ENCODE measurements at places on chromosomes 3 and 15.
A peak's percentile ranks its signal among the peaks of the same experiment; 100 is the strongest.

GRCh38 chr3:102761766-102762165, 327.0 kb downstream of the ZPLD1 start:
- no peak for DNase-seq

DNA sequence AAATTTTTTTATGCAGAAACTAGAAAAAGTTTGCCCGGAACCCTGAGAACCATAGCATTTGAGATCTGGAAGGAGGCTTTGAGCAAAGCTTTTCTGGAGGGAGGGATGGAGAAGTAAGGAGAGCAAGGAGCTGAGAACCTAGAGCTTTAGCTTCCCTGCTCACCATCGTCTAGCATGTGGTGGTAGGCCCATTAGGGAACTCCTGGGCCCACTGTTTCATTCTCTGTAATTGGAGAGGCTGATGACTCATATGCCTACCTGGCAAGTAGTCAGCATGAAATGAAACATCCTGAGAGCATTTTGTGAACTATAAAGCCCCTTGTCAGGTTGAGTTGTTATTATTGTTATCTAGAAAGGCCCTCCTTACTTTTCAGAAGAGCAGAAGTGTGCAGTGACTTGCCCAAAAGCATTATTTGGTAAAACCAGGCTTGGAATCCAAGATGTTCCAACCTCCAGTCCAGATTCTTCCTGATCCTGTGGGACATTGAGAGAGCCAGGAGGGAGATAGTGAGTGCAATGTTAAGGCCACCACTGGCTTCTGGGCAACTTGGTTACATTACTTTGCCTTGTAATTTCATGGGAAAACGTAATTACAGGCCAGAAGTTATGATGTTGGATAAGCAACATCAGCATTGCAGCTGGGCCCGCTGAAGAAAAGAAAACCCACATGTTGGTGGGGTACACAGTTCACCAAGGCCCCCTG, 104.5 kb upstream of the BFSP2 start:
- no peak for DNase-seq

DNA sequence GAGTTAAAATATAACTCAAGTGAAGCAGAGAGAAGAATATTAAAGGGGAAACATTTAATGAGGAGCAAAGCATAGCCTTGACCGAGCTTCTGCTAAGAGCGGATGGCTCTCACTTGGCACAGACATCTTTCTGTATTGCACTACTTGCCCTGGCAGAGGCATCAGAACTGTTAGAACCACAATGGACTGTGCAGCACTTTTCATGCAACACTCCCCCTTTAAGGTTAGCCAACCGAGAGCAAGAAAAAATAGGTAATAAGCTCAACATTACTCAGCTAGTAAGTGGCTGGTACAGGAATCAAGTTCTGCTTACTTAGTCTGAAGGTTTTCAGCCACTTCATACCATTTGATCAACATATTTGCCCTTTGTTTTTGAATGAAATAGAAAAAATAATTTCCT, 33.7 kb downstream of the CRTC3 start:
- DNase-seq, result no peak

DNA sequence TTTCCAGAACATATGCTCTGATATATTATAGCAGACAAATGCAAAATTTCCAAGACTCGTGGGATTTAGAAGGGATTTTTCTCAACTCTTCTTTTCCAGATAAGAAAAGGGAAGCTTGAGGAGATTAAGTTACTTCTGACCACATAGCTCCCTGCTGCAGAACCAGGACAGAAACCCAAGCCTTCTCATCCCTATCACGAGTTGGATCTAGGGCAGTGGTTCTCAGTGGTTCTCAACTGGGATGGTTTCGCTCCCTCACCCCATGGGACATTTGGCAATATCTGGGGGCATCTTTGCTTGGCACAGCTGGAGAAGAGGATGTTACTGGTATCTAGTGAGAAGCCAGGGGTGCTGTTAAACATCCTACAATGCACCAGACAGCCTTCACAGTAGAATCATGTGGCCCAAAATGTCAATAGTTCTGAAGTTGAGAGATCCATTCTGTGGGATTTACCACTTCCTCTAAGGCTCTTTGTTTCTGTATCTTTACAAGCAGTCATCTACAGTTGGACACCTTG, 64.2 kb downstream of the LIPC start:
- no peak for DNase-seq

- DNase-seq, result no peak
Measured at GRCh38 chr15:41890050-41890690, 3.7 kb downstream of the SPTBN5 start.

DNA sequence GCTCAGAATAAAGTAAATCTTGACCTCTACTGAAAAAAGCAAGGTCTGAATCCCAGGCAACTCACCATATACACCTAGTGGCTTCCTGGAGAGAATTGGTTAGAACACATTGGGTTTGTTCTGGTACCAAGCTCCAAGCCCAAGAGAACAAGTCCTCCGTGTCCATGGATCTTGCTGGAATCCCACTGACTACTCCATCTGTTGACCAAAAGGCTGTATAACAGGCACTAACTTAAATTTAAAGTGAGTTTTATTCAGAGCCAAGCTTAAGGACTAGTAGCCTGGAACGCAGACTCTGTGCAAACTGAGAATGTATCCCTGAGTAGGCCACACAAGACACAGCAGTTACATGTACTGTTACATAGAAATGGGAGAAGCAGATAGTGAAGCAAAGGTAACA, 342.1 kb upstream of the LRRC3B start:
- DNase-seq, result no peak

- DNase-seq, result no peak
Measured at GRCh38 chr3:14299767-14300166, 102.6 kb upstream of the SLC6A6 start.

DNA sequence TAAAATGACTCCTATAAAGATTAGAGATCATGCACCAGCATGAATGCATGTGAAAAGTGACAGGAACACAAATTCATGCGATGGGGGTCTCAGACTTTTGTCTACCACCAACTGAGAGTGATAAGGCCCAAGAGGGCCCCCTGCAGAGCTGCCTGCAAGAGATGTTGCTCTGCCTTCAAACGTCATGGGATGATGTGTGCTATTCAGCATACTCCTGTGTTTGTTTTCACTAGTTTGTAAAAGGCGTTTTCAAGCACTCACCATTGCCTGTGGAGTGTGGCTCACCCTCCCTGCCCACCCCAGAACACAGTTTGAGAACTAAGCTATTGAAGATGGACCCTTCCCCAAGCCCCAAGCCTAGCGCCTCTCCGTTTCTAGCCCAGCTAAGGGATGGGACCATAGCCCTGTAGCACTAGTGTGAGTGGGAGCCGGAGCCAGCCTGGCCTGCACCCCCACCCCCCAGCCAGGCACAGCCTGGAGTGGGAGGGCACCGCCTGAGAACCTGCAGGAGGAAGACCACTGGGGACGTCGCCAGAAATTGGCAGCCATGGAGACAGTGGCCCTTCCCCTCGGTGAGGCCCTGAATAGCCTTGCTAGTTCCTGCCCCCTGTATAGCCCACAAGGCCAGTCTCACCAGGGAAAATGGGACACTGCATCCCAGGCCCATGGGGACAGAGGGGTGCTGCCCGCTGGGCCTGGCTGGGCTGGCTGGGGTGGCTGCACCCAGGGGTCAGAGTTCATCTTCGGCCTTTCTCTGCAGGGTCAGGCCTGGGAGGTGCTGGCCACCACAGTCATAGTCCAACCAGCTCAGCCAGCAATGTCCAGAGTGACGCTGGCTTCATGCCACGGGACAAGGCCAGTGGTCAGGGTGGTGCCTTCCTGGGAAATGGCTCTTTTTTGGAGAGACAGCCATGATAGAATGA, 22.6 kb upstream of the KLF13 start:
- DNase-seq, result no peak

DNA sequence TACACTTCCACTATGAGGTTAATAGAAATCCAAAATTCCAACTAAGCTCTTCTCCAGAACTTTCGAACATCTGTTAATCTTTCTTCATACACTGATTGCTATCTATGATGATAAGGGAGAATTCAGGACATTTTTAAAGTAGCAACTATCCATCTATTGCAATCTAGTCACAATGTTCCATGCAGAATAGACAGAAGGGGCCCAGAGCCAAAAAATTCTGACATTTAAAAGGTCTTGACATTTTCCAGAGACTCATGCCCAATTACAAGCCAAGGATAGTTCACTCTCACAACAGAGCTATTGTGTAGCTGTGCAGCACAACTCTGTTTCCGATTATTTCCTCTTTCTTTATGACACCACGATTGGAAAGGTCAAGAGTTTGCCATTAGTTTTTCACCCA, 999.7 kb upstream of the ALCAM start:
- no peak for DNase-seq

DNA sequence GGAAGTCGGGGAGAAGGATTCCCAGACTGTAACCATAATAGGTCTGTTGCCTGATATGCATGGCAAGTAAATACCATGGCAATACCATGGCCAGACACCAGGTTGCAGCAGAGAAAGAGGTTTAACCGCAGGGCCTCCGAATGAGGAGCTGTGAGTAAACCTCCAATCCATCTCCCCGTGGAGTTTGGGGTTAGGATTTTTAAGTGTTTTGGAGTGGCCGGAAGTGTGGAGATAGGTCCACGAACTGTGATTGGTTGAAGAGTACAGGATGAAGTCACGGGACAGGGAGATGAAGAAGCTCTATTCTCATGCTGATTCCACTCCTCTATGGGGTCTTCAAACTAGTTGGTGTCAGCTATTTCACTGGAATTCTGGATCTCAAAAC, 127.9 kb downstream of the ST8SIA2 start:
- peak; percentile 37 for DNase-seq

- no peak for DNase-seq
Measured at GRCh38 chr3:51796854-51797253, 17.8 kb upstream of the IQCF6 start.

DNA sequence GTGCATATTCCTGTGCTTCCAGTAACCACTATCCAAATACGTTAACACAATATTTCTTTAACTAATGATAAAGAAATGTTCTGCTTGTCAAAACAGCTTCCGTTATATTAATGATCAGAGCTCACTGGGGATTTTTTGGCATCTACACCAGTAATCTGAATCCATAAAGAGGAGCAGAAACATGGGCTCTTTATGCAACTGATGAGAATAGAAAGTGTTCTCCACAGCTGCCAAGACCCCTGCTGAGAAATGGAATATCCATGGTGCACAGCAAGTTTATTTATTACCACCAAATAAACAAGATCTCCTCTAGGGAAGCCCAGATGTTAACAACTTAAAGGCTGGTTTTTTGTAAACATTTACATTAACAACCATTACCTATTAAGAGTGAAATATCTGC, 54.5 kb downstream of the ALDH1A2 start:
- no peak for DNase-seq

DNA sequence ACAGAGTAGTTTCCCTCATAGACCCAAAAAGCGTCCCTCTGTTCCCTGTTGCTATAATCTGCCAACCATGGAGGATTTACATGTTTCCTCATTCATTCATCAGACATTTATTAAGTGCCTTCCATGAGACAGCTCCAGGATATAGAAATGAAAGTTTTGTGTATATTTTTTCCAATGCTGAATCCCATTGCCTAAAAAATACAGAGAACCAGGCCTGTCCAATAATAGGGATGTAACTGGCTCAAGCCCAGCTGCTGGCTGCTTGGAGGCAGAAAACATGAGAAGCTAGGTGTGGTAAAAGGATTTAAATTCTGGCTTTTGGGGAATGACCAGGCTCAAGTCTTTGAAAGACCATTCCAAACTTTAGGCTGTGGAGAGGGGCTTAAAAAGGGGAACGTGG, 41.5 kb downstream of the RARB start:
- DNase-seq, result no peak

GRCh38 chr15:70008697-70009290, 88.9 kb downstream of the TLE3 start:
- DNase-seq, result no peak

GRCh38 chr3:16402451-16402850, 111.0 kb downstream of the RFTN1 start:
- no peak for DNase-seq

DNA sequence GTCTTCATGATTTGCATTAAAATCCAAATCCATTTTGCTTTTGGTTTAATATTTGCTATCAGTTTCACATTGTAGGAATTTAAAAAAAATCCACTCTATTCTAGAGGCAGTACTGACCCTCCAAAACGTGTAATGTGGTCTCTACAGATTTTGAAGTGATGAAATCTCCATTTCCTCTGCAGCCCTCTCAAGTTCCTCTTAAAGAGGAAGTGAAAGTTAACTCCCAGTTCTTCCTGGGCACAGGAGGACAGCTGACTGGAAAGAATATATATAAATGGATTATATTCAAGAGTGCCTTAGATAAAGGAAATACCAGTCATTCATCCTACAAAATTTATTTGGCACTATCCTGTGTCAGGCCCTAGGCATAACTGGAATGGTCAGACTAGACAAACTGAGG, 83.5 kb upstream of the PLCL2 start:
- no peak for DNase-seq

DNA sequence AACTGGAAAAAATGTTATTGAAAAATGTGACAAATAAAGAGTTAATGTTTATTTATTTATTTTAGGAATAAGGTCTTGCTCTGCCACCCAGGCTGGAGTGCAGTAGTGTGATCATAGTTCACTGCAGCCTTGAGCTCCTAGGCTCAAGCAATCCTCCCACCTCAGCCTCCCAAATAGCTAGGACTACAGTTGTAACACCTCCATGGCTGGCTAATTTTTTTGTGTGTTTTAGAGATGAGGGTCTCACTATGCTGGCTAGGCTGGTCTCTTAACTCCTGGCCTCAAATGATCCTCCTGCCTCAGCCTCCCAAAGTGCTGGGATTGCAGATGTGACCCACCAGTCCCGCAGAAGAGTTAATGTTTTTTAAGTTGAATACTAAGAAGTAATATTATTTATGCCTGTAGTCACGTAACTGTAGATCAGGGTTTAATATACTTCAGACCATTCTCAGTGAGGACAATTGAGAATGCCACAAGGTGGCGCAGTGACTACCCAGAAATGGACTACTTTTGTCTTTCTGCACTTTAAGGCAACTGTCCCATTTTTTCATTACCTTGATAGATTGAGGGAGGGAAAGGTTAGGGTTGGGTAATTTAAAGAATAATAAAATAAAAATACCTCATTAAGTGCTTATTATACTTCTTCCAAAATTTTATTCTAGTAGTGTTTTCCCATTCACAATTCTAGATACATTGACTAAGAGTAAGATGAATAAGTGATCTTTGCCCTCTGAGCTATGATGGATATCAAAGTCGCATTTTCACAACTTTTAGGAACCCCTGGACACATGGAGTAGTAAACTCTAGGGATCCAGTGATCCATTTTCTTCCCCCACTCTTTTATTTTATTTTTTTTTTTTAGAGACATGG, 6.0 kb downstream of the MUC13 start:
- DNase-seq, result peak; percentile 36

DNA sequence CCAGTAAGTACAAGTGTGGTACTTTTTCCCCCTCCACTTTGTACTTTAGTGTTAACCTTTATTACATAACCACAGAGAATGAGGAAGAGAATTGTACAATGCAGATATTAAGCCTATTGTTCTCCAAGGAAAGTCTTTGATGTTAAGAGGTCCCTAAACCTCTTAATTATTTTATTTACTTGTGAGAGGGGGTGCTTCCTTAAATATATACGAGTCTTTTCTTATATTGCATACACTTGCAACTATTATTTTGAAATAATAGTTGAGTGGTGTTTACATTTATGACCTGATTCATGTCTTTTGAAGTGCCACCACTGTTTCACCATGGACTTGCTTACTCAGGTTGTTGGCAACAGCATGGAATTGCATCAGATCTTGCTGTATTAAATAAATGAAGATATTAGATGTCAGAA, 10.1 kb downstream of the USP3 start:
- no peak for DNase-seq

- no peak for DNase-seq
Measured at GRCh38 chr3:168090306-168091085, 5.2 kb downstream of the GOLIM4 start.
